ENCODE measurements at places on chromosomes 13 and 19.

DNA sequence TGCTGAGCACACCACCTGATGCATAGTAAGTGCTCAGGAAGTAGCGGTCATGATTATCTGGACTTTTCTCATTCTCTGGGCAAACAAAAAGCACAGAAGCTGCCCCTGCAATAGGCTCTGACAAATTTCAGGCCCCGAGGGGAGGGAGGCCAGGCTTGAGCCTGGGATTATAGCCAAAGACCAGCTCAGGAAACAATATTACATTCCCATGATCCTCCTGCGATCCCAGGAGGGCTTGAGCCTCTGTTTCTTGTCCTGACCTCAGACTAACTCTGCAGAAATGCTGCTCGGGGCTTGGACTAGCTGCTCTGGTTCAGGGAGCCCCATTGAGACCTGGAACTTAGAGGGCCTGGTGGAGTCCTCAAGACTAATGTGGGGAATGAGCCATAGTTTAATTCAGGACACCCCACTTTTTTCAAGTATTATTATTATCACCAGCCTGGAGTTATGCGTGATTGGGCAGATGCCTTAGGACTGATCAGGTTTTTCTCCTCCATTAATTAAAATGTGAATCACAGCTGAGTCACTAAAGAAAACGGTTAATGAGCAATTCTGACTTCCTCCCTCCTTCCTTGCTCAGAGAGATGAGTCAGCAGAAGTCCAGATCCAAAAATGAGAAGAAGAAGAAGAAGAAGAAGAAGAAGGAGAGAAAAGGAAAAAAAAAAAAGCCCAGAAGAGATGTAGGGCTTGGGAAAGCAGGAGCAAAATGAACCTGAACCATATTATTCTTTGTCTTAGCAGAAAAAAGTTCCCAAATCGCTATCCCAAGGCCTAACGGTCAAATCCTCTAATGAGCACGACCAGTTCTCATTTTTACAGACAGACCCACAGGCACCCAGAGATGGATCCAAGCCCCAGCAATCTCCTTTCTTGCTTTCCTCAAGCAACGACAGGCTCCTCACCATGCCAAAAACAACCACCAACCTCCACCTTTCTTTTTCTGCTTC, 107.2 kb downstream of the CACNA1A start:
- no peak for DNase-seq

DNA sequence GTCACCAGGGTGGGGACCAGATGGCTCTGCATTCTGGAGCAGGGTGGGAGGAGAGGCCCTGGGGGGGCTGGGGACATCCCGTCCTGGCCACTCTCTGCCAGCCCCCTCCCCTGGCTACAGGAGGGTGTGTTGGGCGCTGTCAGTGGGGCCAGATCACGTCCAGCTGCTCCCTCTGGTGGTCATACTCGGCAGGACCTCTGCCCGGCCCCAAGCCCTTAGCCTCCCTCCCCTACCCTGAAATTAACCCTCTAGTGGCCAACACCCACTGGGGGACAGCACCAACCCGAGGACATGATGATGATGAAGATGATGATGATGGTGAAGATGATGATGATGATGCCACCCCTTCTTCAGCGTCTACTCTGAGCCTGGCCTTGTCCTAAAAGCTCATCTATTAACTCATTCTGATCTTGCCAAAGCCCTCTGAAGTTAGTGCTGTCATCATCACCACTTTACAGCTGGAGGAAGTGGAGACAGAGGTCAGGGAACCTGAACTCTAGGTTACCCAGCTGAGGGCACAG, 590 bp upstream of the LGI4 start:
- no peak for DNase-seq

DNA sequence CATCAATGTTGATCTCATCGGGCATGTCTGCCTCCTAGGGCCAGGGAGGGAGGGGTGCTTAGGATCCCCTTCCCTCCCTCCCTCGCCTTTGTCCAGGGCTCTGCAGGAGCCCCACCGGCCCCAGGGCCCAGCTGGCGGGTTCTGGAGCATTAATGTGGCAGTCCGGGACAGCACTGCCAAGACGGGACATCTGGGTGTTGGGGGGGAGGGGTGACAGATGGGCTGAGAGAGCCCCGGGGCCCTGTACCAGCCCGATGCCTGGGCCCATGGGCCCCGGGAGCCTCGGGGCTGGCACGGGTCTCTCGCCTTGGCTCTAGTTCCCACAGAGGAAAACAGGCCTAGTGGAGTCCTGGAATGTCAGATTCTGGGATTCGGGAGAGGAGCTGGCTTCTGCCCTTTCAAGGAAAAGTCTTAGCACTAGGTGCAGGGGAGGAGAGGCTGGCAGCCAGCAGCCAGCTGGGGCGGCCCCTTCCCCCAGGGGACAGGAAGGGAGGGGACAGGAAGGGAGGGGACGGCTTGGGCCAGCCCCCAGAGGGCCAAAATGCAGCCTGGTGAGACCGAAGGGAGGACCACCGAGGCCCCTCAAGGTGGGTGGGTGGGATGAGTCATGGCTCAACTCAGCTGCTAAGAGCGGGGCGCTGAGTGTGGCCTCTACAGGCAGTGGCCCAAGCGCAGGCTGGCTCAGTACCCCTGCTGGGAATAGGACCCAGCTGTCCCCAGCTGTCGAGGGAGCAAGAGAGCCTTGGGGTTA, 3.1 kb downstream of the PPP1R14A start:
- DNase-seq = no peak

- no peak for DNase-seq
Observed at GRCh38 chr19:1938071-1938470, 2.9 kb upstream of the CSNK1G2 start.

DNA sequence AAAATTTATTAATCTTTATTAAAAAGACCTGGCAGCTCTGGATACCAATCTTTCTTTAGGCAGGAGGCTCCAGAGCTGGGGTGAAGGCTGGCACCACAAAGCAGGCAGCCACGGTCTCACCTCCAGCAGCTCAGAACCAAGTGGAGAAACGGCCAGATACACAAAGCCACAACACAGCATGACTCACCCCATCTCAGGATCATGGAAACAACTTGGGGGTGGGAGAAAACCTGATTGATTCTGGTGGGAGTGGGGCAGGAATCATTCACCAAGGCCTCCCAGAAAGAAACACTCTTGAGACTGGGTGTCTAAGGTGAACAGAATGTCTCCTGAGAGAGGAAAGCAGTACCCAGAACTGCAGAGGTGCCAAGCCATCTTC, 64.2 kb downstream of the CRYL1 start:
- no peak for DNase-seq

GRCh38 chr19:28213470-28214082, 999.4 kb downstream of the UQCRFS1 start:
- DNase-seq = no peak

- no peak for DNase-seq
Observed at GRCh38 chr13:102593466-102593865, 3.3 kb upstream of the TPP2 start.

All from vagina (tissue), 2 donors.